GM13977 (cell line): ENCODE measurements at places on chromosomes 12 and 14.

GRCh38 chr12:27332407-27332713, 276 bp upstream of the BMAL2 start:
- no peak for DNase-seq

GRCh38 chr12:51923506-51924365, 16.4 kb downstream of the ACVRL1 start:
- peak; percentile 64 for DNase-seq

DNA sequence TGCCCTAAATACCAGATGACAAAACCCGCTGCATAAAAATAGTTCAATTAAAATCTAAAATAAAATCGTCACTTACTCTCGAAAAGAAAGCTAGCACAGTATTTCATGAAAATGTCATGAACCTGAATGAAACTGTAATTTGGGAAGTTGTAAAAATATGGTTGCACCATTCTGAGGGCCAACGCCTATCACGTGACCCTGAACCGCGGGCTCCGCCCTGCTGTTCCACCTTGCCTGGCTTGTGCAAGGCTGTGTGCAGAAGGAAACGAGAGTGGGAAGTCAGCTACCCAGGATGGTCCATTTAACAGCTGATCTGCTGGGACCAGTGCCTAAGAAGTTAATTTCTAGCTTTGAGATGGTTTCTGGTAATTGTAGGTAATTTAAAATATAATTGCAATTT, 91.7 kb upstream of the BMP4 start:
- DNase-seq, result no peak

DNA sequence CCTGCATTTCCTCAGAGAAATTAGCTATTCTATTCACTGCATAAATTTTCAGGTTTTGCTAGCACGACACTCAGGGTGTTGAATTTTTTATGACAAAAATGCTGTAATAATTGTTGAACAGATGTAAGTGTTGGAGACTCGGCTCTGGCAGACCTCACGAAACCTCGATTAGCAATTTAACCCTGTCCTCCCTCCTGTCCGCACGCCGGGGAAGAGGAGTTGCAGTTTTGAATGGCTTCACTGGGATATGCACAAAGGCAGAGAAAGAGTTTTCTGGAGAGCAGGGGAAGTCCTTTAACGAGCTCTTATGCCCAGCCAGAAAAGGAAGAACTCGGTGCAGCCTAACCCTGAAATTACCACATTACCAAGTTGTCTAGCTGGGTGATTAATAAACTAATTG, 661.1 kb downstream of the VRK1 start:
- DNase-seq, result no peak

- no peak for DNase-seq
Measured at GRCh38 chr14:88128816-88129215, 123.9 kb downstream of the GPR65 start.

- DNase-seq, result no peak
Measured at GRCh38 chr12:113186666-113187325, 1.3 kb downstream of the RITA1 start.

GRCh38 chr12:12016284-12017100, 54.2 kb upstream of the BCL2L14 start:
- DNase-seq, result no peak

DNA sequence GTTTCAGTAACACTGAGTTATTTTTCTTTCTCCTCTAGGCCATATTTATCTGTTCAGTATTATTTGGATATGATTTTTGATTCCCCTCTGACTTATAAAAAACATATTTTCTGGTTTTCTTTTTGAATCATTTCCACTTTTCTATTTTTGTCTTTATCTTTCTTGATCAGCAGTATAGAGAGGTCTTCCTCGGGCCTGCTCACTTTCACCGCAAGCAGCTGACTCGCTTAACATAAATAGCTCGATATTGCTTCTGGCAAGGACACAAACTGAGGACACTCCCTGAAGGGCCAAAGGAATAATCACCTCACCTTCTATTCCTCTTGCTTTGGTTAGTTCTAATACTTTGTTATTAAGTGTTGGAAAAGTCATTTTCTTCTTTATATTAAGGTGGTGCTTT, 25.8 kb upstream of the TRHDE start:
- DNase-seq, result no peak

DNA sequence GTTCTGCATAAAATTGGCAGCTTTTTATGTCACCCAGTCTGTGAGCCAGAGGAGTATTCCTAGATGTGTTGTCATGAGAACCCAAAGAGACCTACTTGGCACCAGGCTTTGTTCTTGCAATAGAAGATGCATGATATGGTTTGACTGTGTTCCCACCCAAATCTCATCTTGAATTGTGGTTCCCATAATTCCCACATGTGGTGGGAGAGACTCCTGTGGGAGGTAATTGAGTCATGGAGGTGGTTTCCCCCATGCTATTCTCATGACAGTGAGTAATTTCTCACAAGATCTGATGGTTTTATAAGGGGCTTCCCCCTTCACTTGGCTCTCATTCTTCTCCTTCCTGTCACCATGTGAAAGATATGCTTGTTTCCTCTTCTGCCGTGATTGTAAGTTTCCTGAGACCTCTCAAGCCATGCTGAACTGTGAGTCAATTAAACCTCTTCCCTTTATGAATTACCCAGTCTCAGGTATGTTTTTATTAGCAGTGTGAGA, 572.0 kb upstream of the ATP2B1 start:
- DNase-seq, result no peak

DNA sequence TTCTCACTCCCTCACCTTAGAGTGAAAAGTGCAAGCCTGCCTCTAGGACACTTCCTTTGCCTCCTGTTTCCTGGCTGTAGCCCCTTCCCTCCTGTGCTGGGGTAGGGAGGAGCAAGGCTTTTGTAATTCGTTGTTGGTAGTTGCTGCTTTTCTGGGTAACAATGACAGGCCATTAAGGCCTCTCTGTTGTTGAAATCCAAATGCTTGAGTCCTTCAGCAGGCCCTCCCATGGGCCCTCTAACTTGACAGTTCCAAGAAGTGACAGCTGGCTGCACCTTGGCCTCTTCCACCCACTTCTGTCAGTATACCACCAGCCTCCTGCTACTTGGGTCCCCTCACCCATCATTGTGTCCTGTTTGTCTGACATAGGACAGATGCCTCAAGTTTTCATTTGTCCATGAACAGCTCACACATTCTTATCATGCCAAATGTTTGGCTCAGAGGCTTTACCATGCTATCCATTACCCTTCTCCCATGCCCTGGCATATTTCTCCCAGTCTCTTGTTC, 103.7 kb upstream of the PDE3A start:
- no peak for DNase-seq

GRCh38 chr12:45509187-45509586, 220.3 kb upstream of the ARID2 start:
- DNase-seq, result no peak

- DNase-seq, result no peak
Measured at GRCh38 chr14:101535701-101536207, 25.5 kb upstream of the DIO3 start.

DNA sequence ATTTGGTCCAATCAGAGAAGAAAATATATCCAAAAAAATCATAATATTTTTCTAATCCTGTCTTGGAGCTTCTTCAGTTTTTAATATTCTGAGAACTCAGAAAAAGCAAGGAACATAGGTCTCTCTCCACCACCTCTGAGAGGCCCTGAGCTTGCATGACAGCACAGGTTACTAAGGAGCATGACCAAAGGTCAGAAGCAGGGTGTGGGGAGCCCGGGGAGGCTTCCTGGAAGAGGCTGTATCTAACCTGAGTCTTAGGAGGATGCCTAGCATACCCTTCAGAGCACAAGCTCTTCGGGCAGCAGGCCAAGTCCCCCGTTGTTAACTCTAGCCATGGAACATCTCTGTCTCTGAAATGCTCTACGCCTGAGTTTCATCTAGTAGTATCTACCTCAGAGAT, 15.7 kb upstream of the STON2 start:
- no peak for DNase-seq

DNA sequence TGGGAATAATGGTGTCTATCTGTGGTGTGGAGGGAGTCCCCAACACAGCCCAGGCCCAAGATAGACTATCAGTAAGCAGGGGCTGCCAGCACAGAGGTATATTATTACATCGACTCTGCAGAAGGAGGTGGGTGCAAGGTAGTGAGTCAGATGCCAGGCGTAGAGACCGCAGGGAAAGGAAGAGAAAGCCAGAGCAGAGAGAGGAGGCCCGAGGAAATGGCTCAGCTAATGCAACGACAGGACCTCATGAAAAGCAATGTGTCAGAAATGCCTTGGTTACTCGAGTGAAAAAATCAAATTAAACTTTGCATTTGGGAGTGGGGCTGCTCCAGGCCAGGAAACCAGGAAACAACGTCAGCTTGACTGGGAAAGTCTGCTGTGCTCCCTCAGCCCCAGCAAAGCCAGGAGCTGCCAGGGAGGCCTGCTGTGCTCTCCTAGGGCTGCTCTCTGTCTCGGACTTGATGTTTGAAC, 173.2 kb downstream of the SUDS3 start:
- DNase-seq, result no peak

DNA sequence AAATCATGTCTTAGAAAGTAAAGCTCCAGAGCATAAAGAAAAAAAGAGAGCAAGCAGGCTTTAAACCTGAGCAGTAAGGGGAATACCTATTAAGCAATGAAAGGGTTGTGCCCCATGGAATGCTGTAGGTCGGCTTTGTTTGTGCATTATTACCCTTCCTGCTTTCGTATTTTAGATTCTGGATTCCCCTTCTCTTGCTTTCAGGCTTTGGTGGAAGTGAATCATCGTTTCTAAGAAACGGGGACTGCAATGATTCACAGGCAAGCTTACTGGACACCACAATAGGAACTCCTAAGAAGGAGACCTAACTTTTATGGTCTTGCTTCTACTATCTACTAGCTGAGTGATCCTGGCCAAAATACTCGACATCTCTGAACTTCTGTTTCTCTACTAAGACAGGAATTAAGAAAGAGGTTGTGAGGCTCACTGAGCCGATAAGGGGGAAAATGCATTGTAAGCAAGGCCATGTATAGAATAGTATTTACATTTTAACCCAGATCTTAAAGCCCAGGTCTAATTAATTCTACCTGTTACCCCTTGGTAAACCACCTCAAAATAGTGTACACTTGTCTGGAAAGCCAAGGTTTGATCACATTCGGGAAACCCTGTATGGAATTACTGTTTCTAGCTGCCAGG, 1.2 kb upstream of the BMAL2 start:
- DNase-seq, result peak; percentile 76

- no peak for DNase-seq
Measured at GRCh38 chr12:64699504-64700115, 59.6 kb downstream of the GNS start.

- no peak for DNase-seq
Measured at GRCh38 chr12:15439459-15439858, 117.2 kb downstream of the PTPRO start.

DNA sequence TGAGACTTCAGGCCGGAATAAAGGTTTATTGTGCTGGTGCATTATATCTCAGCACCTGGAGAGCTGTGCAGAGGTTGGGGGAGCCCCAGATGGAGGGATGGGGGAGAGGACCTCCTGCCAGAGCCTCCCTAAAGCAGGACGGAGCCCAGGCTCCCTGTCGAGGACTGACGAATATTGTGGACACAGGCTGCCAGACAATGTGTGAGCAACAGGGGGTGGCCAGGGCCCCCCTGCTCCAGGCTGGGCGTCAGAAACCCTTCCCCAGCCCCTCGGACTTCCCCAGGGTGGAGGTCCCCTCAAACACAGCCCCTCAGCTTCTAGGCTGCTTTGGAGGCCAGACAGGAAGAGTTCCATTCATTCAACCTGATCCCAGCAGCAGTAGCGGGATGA, 8.0 kb downstream of the TMEM119 start:
- no peak for DNase-seq

GRCh38 chr12:104615048-104615561, 158.4 kb downstream of the CHST11 start:
- DNase-seq, result no peak

- no peak for DNase-seq
Measured at GRCh38 chr12:11771895-11772502, 122.5 kb downstream of the ETV6 start.

- DNase-seq, result no peak
Measured at GRCh38 chr14:51880835-51881580, 20.6 kb downstream of the GNG2 start.

DNA sequence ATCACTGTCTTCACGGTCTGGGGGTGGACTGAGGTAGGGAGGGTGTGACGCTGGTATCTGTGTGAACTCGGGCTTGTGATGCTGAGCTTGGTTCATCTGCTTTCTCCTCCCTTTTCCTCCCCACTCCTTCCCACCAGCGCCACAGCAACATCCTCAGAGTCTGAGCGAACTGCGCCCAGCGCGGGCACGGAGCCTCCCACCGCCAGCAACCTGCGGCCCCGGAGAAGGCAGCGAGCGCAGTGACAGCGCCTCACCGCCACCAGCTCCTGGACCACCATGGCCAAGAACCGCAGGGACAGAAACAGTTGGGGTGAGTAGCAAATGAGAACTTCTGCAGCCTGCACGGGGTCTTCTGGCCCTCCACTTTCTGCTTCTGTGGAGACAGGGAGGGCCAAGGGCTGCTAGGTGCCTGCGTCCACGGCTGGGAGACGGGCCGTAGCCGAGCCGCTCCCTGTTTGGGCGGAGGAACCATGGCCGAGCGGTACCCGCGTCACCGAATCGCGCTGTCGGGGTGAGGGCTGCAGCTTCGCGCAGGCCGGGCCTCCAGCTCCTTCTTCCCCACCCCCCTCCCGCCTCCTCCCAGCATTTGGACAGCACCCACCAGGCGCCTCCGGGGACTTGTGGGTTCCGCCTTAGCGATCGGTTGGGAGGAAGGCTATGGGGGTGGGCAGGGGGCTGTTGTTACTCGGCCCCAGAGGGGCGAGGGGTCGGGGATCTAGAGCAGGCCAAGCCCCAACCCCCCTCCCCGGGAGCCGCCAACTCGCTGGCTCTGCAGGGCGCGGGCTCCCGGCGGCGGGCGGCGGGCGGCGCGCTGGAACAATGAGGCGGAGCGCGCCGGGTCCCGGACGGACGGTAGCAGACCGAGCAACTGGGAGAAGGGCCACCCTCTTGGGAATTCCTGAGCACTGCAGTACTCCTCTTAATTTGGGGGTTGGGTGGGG, at the start of gene ATL1:
Gene ATL1 (plus strand): TSS at position 156 of the 941 bp plus-strand sequence. CDS start 121 bp downstream, at position 277.
- DNase-seq, result peak; percentile 67

DNA sequence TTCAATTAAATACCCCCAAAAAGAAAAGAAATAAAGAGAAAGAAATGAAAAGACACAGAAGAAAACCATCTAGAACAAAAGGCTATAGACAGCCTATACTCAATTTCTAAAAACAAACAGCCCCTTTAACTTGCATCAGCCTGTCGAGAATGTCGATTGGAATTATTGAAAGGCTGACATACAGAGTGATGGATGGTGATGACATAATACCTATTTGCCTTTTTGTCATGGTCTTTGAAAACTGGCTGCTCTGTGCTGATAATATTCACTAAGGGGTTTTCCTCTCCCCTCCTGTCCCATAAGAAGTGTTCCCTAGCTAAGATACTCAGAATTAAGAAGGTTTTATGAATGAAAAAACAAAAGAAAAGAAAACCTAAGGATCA, 393.7 kb downstream of the SOX5 start:
- DNase-seq, result no peak

- no peak for DNase-seq
Measured at GRCh38 chr14:31895206-31895605, 181.9 kb upstream of the ARHGAP5 start.

DNA sequence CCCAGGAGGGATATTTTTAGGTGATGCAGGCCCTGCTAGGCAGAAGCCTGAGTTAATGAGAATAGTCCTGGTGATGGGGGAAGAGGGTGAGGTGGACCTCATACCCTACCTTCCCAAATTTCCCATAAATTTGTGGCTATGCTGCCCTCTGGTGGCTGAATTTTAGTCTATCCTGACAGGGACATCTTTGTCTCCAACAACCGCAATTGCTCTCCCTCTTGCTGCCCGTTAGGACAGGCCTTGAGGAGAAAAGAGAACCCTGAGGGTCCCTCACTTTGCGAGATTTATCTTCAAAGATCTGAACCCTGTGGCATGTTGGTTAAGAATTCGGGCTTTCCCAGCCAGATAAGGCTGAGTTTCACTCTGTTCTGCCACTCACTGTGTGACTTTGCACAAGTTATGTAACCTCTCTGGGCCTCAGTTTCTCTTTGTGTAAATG, 9.8 kb upstream of the ZNF385A start:
- DNase-seq, result no peak
